ENCODE measurements at places on chromosomes 5 and 9. TPM values are rescaled to one million over a fixed set of nuclear protein-coding genes. Genes with fewer than 3 reads are reported as not detected.
A peak's percentile ranks its signal among the peaks of the same experiment; 100 is the strongest.

GRCh38 chr5:16812448-16812847 is 123.6 kb downstream of the MYO10 start:
- H3K36me3 ChIP-seq = no peaks in the 10 kb centered on the region
- peaks cover 9% of the 10 kb centered on the region for H3K4me1 ChIP-seq
- no peak for DNase-seq
- H3K27ac ChIP-seq = no peak overlapping the region

DNA sequence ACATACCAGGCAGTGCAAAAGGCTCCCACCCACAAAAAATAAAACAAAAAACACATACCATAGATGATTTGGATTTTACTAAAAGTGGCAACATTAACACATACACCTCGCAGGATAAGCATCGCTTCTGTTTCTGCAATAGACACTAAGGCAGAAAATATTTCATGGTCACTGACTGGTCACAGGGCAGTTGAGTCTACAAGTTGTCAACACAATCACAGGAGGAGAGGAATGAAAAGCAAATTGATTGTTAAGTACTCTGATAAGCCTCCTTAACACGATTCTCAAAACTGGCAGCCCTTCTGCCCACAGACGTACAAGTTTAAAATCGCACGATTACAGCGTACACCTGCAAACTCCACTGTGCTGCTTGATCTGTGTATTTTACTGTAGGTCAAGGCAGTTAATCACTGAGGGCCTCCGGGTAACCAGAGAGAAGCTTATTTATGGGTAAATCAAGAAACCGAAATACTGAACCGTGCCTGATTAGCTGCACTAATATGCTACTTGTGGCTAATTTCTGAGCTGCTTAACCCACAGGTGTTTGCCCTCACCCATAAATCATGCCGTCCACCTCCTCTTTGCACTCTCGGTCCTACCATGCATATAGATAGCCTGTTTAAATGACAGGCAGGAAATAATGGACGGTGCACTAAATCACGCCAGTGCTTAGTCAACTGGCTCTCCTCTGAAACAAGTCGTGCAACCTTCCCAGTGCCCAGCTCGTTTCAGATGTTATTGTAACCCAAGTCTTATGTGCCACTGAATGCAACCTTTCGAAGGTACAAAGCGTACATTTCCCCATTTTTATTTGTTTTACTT is 659.4 kb upstream of the ADAMTS16 start:
- H3K27ac ChIP-seq = no peak overlapping the region
- DNase-seq = no peak
- H3K4me1 ChIP-seq = no peaks in the 10 kb centered on the region
- H3K27me3 ChIP-seq = no peaks in the 10 kb centered on the region

DNA sequence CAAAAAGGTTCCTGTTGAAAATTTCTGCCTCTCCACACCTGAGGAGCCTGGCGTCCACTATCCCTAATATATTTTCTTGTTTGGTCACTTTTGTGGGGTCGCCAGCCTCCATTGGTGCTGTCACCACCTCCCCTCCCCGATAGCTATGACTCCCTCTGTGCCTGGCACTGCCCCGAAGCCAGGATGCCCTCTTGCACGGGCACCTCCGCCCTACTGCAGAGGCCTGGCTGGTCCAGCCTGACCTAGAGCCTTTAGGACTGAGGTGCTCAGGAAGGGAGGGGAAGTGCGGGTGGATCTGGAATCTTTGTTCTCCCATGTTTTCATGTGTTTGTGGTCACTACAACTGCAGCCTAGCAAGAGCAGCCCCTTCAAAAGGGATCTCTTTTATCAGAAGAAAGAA is 62.6 kb downstream of the WNK2 start:
- no peaks in the 10 kb centered on the region for H3K36me3 ChIP-seq

- no peak overlapping the region for H3K27ac ChIP-seq
- H3K36me3 ChIP-seq = no peaks in the 10 kb centered on the region
- DNase-seq = no peak
- no peaks in the 10 kb centered on the region for H3K27me3 ChIP-seq
- no peaks in the 10 kb centered on the region for H3K4me1 ChIP-seq
Observed at GRCh38 chr9:105993116-105993854, 298.9 kb downstream of the TMEM38B start.

DNA sequence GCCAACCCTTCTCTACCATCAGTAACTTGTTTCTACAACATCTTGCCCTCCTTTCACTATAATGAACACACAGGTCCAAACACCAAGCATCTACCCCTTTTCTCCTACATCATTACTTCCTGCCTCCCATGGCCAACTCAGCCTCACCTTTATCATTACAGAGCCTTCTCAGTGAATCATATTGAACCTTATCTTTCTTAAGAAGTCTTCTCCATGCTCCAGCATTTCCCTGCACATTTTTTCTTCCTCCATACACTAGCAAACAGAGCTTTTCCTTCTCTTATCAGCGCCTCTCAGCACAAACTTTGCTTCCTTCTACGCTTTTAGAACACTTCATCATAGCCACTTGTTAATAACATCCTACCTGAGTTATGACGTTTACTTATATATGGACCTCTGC is 148.2 kb downstream of the ARL15 start:
- no peak for DNase-seq
- H3K27ac ChIP-seq = no peak overlapping the region

DNA sequence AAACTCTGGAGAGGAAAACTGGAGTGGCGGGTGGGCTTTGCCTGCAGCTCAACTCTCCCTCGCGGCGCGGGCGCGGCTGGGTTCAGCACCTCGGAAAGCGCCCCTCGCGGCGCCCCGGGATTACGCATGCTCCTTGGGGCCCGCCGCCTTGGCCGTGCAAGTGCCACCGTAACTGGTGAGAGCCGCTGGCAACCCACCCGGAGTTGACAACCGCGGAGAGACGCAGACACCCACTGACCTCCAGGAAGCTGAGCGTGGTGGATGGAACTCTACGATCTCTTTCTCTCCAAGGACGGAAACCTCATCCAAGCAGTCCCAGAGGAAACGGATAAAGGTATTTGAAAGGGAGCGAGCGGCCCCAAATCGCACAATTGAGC is 194 bp upstream of the RXFP3 start:
- peak overlapping the region; percentile 5 for H3K4me3 ChIP-seq
- DNase-seq = peak; percentile 48
- H3K36me3 ChIP-seq = no peaks in the 10 kb centered on the region
- H3K4me1 ChIP-seq = peaks cover 19% of the 10 kb centered on the region

DNA sequence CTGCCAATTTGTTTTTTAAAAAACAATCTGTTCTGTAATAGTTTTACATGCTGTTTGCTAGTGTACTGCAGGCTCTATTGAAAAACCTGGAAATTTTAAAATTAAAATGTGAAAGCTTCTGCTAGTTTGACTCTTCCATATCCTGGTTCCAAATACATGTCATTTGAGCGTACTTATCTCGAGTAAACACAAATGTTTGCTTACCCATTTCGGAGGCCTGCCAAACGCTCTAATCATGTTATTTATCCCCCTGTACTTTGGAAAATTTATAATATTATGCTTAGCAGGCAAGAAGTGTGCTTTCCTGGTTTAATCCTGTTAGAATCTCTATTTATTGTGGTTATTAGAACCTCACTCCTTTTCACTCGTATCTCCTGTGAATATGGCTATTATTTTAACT is 476.8 kb upstream of the CYLC2 start:
- no peaks in the 10 kb centered on the region for H3K4me1 ChIP-seq
- DNase-seq = no peak
- no peaks in the 10 kb centered on the region for H3K36me3 ChIP-seq
- no peak overlapping the region for H3K27ac ChIP-seq
- no peaks in the 10 kb centered on the region for H3K27me3 ChIP-seq
- H3K4me3 ChIP-seq = no peak overlapping the region

DNA sequence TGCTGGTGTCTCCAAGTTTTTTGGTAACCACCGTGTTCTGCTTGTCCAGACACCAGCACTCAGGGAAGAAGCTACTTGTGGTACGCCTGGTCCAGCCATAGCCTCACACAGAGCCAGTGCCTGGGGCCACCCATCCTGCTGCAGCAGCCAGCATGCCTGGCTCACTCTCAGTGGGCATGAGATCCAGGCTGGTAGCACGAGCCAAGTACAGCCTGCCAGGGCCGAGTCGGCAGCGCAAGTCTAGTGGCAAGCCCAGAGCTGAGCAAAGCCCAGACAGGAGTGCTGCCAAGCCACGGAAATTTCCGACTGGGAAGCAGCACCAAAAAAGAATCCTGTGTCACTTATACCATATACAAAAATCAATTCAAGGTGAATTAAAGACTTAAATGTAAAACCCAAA is 36.3 kb upstream of the FBXL17 start:
- no peak overlapping the region for H3K4me3 ChIP-seq
- DNase-seq = peak; percentile 75
- no peaks in the 10 kb centered on the region for H3K4me1 ChIP-seq
- no peaks in the 10 kb centered on the region for H3K27me3 ChIP-seq
- H3K36me3 ChIP-seq = no peaks in the 10 kb centered on the region

- peak overlapping the region; percentile 98 for H3K27ac ChIP-seq
- DNase-seq = no peak
- H3K27me3 ChIP-seq = no peaks in the 10 kb centered on the region
Observed at GRCh38 chr9:113614843-113615648, 151.5 kb downstream of the RGS3 start.

GRCh38 chr9:35522700-35523099 is 32.8 kb downstream of the RUSC2 start:
- DNase-seq = no peak
- peaks cover 61% of the 10 kb centered on the region for H3K4me1 ChIP-seq
- no peaks in the 10 kb centered on the region for H3K27me3 ChIP-seq
- no peak overlapping the region for H3K4me3 ChIP-seq
- no peak overlapping the region for H3K27ac ChIP-seq

GRCh38 chr5:178587763-178588611 is 2.2 kb downstream of the COL23A1 start:
- H3K4me3 ChIP-seq = no peak overlapping the region
- no peak overlapping the region for H3K27ac ChIP-seq
- no peaks in the 10 kb centered on the region for H3K36me3 ChIP-seq
- peaks cover 18% of the 10 kb centered on the region for H3K27me3 ChIP-seq

DNA sequence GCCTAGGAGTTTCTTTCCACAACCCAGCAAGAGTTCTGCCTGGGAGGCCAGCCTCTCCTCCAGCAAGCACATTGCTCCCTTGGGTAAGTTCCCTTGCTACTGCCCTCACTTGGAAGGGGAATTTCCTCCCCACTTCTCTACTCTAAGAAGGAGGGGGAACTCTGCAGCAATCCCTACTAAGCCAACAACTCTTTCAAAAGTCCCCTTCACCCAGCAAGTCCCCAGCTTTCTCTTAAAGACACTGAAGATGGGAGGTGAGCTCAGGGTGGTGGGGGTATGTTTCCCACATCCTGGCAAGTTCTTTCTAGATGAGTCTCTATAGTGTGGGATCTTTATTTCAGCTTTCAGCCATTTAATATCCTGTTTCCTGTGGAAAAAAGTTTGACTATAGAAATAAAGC is 49.0 kb downstream of the PDE8B start:
- no peaks in the 10 kb centered on the region for H3K4me1 ChIP-seq
- DNase-seq = no peak
- H3K4me3 ChIP-seq = no peak overlapping the region
- H3K27me3 ChIP-seq = no peaks in the 10 kb centered on the region
- no peak overlapping the region for H3K27ac ChIP-seq

CFAP157 gene
- not detected for total RNA-seq

GCNT4 gene
- total RNA-seq = 0.13 TPM

All from heart right ventricle (tissue), 16 donors.